ENCODE measurements at places on chromosomes 1 and 21.
A peak's percentile ranks its signal among the peaks of the same experiment; 100 is the strongest.

- DNase-seq = no peak
These were observed 43.0 kb downstream of the UBE2U start for GRCh38 chr1:64246294-64246917.

- no peak for DNase-seq
These were observed 2.4 kb upstream of the CEP350 start for GRCh38 chr1:179952186-179952585.

DNA sequence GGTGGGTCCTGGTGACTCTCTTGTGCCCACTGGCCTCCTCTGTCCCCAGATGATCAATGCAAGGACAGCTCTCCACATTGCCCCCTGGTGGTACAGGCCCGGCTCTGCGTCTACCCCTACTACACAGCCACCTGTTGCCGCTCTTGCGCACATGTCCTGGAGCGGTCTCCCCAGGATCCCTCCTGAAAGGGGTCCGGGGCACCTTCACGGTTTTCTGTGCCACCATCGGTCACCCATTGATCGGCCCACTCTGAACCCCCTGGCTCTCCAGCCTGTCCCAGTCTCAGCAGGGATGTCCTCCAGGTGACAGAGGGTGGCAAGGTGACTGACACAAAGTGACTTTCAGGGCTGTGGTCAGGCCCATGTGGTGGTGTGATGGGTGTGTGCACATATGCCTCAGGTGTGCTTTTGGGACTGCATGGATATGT lies 10.8 kb downstream of the ADAMTSL4 start:
- peak; percentile 23 for DNase-seq

DNA sequence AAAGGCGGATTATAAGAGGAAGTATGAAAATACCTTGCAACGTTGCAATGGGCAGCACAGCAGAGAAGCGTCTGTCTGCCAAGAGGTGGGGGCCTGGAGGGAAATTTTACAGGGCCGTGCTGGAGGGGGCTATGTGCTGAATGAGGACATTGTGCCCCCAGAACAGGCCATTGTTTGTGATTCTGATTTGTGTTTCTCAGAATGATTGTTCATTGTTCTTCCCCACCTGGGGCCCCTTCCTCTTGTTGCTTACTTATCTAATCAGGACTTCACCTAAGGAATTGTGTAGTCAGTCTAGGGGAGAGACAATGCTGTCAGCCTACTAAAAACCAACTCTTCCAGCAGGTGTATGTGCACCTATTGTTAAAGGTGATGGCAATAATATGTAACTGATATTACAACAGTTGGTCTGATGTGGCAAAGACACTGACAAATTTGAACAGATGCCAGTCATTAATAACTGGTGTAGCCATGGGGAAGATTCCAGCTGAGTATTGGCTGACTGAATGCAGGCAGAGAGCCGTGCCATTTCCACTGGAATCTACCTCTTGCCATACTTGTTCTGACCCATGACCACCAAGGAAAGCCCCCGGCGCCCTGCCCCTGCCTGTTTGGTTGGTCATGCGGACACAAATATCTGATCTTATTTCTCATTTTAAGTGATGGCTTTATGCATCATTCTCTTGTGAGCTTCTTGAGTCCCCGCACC lies 45.2 kb upstream of the PSEN2 start:
- DNase-seq = no peak

DNA sequence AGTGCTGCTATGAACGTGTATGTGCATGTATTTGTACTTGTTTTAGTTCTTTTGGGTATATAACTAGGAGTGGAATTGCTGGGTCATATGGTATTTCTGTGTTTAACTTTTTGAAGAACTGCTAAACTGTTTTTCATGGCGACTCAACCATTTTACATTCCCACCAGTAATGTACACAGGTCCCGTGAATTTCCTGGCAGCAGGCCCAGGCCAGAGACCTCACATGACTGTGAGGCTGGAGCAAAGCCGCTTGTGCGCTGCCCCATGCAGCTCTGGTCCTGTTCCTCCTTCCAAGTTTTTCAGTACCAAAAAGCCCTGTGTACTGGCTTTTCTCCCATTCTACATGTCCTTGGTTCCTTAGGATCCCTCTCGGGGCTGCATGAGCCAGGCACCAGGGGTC lies 29.6 kb downstream of the ACOT11 start:
- DNase-seq = no peak

- no peak for DNase-seq
These were observed 52.5 kb downstream of the ZNF684 start for GRCh38 chr1:40583980-40584379.

DNA sequence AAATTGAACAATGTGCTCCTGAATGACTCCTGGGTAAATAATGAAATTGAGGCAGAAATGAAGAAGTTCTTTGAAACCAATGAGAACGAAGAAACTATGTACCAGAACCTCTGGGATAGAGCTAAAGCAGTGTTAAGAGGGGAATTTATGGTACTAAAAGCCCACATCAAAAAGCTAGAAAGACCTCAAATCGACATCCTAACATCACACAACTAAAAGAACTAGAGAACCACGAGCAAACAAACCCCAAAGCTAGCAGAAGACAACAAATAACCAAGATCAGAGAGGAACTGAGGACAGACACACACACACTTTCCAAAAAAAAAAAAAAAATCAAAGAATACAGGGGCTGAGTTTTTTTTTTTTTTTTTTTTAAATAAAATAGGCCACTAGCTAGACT lies 564.2 kb downstream of the SMYD3 start:
- peak; percentile 48 for DNase-seq

- no peak for DNase-seq
These were observed 21.6 kb upstream of the CCSAP start for GRCh38 chr1:229364207-229365065.

DNA sequence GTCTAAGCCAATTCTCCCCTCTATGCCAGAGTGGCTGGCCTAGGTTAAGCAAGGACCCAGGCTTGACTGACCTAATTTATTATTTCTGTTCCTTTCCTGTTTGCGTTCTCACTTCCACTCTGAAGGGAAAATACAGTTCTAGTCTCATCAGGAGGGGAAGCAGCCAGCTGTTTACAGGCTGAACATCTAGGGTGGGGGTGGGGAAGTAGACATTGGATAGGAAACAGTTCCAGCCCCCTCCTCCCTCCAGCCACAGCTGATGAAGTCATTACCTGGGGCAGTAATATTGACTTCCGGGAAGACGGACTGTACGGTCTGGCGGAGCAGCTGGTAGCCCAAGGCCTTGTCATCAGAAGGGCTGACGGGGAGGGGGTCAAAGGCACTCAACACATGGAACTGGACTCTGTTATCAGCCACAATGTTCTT lies 17.6 kb downstream of the PM20D1 start:
- DNase-seq = no peak

- no peak for DNase-seq
These were observed 58.4 kb downstream of the AGPAT3 start for GRCh38 chr21:43923391-43923790.

- peak; percentile 16 for DNase-seq
These were observed 791 bp upstream of the STUM start for GRCh38 chr1:226547754-226548191.

GRCh38 chr1:210321552-210321951 lies 7.2 kb upstream of the HHAT start:
- no peak for DNase-seq

DNA sequence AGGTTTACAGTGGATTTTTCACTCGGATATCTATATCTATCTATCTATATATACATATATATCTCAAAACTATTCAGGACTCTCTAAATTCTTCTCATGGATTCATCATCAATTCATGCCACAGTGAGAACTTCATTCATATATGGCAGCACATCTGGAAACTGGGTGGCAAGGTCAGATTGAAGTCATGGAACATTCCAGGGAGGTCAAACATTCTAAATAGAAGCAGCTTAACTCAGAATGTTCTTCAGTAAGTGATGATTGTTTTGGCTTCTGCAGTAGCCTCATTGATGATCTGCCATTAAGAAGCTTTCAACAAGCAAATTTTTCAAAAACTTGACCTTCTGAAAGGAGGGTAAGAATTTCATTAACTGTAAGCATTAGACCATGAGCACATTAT lies 46.9 kb upstream of the ADAMTS1 start:
- no peak for DNase-seq

DNA sequence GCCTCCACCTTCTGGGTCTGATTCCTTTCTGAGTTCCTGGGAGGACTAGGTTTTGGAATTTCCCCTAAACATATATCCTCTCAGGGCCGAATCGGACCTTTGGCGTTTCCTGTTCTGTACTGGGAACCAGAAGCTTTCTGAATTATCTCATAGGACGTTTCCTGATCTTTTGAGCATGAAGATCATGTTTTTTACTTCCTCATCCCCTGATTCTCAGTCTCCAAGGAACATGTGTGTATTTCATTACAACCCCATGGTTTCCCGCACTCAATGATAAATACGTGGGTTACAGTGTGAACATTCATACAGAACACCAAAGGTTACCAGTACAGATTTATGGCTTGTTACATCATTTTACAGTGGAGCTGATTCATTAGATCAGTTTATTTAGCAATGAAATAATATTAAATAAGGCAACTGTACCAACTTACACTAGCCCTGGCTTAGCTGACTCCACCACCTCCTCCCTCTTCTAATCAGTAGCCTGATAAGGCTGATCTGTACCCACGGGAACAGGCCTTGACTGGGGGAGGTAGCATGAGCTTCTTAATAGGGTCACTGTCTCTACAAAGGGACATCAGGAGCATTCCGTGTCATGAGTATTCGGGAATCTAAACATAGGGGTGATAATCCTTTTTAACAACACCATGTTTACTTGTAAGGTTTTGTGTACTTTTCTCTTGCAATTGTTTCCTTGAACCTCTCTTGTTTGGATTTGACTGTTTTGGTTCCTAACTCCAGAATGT lies 57.8 kb upstream of the ERRFI1 start:
- DNase-seq = no peak

DNA sequence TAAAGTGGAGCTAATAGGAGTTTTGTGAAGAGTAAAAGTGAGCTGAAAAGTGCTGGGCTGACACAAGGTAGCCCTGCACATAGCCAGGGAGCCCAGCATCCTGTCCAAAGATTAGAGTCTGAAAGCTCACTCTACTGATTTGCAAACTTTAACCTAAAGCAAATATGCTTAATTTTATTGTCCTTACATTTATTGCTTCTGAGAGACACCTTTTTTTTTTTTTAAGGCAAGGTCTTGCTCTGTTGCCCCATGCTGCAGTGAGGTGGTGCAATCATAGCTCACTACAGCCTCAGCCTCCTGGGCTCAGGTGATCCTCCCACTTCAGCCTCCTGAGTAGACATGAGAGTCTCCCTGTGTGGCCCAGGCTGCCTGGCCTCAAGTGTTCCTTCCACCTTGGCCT lies 16.5 kb downstream of the MGST3 start:
- DNase-seq = no peak

GRCh38 chr1:64472805-64473204 lies 2.9 kb downstream of the CACHD1 start:
- DNase-seq = no peak

DNA sequence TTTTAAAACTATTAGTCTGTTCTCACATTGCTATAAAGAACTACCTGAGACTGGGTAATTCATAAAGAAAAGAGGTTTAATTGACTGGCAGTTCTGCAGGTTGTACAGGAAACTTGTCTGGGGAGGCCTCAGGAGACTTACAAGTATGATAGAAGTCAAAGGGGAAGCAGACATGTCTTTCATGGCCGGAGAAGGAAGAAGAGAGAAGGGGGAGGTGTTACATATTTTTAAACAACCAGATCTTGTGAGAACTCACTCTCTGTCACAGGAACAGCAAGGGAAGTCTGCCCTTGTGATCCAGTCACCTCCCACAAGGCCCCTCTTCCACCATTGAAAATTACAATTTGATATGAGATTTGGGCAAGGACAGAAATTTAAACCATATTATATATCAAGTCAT lies 55.9 kb downstream of the CLIC4 start:
- no peak for DNase-seq

- no peak for DNase-seq
These were observed 96.0 kb upstream of the BTG3 start for GRCh38 chr21:17708522-17709265.

GRCh38 chr1:64934878-64935275 lies 31.5 kb downstream of the JAK1 start:
- no peak for DNase-seq

DNA sequence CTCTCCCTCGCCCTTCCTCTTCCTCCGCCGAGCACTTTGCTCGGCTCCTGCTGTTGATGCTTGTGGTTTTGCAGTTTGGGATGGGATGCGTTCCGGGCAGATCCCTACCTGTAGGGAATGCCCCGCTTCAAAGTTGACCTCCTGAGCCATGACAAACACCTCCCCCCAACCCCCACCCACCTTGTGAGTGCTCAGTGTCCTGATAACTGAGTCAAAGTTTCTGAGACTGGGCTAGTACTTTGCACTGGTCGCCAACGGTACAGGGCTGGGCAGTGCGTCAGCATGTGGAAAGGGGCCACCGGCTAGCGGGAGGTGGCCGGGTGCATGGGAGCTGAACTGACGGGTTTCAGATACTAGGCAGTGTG lies 771 bp downstream of the RABGAP1L start:
- peak; percentile 19 for DNase-seq

GRCh38 chr1:107698161-107698560 lies 266.8 kb downstream of the VAV3 start:
- no peak for DNase-seq

DNA sequence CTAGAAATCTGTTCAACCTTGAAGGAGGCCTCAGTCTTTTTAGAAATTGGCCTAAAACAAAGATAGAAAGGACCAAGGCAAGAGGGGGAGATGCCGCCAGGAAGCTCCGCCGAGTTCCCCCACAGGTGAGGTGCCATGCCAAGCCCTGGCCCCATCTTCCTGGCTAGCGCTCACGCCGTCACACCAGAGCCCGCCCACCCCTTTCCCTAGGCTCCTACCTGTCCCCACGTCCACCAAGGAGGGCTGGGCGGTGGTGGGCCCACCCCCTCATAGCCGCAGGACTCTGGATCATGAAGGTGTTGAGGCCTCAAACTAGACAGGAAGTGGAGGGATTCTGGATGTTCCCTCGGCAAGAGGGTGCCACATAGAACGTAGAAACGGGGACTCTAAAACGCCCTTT lies 15.5 kb upstream of the CCDC27 start:
- DNase-seq = no peak

DNA sequence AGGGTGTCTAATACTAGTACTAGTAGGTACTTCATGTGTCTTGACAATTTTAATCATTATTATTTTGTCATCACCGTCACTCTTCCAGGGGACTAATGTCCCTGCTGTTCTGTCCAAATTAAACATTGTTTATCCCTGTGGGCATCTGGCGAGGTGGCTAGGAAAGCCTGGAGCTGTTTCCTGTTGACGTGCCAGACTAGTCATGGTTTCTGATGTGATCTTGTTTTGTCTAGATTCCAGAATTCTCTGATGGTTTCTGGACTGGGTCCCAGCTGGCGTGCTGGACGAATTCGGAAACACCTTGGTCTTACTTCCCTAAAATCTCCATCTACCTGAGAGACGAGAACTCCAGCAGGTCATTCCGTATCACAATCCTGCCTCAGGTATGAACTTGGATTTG lies 66.1 kb upstream of the FAM3B start:
- DNase-seq = no peak

- no peak for DNase-seq
These were observed 6.5 kb downstream of the THEM4 start for GRCh38 chr1:151902858-151903257.

GRCh38 chr1:183416850-183417771 lies 1.1 kb downstream of the NMNAT2 start:
- DNase-seq = peak; percentile 23
